SJSA1 (cell line): ENCODE measurements at places on chromosomes 12 and 14.
A peak's percentile ranks its signal among the peaks of the same experiment; 100 is the strongest.

DNA sequence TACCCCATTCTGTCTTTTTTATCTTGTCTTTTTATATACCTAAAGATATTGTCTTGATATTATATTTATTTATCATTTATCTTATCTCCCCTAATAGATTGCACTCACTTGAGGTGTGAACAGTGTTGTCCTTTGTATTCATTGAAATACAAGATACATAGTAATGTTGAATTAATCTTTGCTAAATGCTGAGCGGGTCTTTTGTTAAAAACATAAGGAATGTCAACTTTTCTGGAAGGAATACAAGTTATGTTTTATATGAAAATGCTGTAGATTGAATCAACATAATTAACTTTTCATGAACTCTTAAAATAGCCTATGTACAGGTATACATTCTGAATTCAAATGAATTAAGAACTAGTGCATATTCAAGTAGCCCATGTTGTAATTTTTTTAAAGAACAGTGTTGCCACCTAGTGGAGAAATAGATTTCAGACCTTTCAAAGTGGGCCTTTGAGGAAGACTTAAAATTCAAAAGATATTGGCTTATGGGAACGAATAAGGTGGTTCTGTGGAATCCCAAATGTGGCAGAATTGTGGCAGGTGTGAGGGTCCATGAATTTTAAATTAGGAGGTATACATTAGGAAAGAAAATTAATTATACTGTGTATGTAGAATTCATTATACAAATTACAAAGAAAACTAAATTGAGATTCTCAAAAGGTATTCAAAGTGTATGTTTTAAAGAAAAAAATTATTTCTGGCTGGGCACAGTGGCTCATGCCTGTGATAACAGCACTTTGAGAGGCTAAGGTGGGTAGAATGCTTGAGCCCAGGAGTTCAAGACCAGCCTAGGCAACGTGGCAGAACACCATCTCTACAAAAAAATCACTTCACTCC lies 19.1 kb downstream of the BBOF1 start:
- DNase-seq = peak; percentile 49

DNA sequence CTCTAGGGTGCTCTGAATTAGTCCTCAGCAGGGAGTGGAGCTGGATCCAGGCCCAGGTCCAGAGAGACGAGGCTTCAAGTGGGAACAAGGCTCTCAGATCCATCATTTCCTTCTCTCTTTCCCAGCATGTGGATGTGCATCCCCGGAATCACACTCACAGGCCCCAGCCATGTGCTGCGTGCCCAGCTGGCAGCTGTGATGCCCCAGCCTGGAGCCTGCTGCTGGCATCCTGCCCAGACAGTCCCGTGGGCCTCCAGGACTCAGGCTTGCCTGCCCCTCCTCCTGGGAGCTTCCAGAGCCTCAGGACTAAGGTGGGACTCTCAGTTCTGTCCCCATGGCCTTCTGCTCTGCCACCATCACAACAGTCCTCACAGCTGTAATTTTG lies 6.2 kb upstream of the KRT84 start:
- DNase-seq = no peak

- DNase-seq = no peak
Measured at GRCh38 chr12:53747095-53747494, 4.7 kb downstream of the CISTR start.

- DNase-seq = no peak
Measured at GRCh38 chr12:31651893-31652521, 7.5 kb upstream of the ETFBKMT start.

DNA sequence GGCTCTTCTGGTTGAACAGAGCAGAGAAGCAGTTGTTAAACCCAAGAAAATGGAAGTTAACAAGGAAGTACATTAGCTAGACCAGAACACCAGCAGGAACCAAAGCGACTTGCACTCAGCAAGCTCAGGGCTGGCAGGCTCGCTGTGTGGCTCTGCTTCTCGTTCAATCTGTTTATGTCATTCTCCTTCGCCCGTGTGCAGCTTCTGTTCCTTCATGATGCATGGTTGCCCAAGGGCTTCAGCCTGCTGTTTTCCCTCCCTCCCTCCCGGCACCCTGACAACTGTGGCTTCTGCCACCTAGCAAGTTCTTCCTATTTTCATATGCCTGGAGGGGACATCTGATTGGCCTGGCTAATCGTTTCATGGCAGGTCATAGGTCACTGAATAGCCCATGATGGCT lies 25.3 kb downstream of the PIGH start:
- DNase-seq = no peak
